Fibroblast of lung (primary cell): ENCODE measurements at places on chromosomes 4 and X. TPM values are rescaled to one million over a fixed set of nuclear protein-coding genes. Genes with fewer than 3 reads are reported as not detected.

DNA sequence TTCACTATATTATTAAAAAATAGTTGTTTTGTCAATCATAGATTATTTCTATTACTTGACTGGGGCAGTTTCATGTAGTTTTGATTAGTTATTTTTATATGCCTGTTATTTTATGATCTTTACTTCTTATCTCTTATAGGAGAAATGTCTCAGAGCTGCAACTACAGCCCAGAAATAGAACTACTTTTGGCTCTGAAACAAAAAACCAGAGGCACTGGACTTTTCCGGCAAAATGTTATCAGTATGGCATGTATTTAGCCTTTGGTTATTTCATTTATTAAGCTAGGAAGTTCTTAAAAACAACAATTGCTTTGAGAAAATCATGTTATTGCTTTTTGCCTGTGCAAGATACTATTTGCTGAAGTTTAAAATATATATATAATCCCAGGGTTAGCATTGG lies 566.5 kb downstream of the ANKRD50 start:
- H3K36me3 ChIP-seq, result no peaks in the 10 kb centered on the region
- H3K4me3 ChIP-seq, result no peak overlapping the region
- H3K27me3 ChIP-seq, result no peaks in the 10 kb centered on the region
- peak; percentile 37 for DNase-seq

GRCh38 chrX:47587091-47587891 lies 5.1 kb downstream of the TIMP1 start:
- H3K4me3 ChIP-seq, result no peak overlapping the region
- no peak for DNase-seq
- H3K27me3 ChIP-seq, result no peaks in the 10 kb centered on the region
- H3K36me3 ChIP-seq, result peaks cover 3% of the 10 kb centered on the region
- H3K27ac ChIP-seq, result no peak overlapping the region
- H3K4me1 ChIP-seq, result no peaks in the 10 kb centered on the region

- H3K36me3 ChIP-seq, result no peaks in the 10 kb centered on the region
- H3K4me3 ChIP-seq, result no peak overlapping the region
- H3K4me1 ChIP-seq, result no peaks in the 10 kb centered on the region
- no peak overlapping the region for H3K27ac ChIP-seq
- no peaks in the 10 kb centered on the region for H3K27me3 ChIP-seq
Observed at GRCh38 chr4:181637186-181638105, 605.8 kb upstream of the TENM3 start.

DNA sequence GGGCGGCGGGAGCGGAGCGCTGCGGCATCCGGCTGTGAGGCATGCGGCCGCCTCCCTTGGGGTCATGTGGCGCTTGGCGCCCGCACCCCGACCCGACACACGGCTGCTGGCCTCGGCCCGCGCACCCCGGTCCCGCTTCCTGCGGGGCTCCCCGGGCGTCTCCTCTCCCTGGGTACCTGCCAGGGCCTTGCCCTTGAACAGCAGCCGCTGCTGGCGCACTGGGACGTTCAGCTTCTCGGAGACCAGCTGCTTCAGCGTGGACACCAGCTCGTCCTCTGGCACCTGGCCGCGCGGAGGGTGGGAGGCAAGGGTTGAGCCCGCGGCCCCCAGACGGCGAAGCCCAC lies 391 bp downstream of the UBL4A start:
- peaks cover 2% of the 10 kb centered on the region for H3K4me1 ChIP-seq
- H3K27ac ChIP-seq, result no peak overlapping the region
- H3K36me3 ChIP-seq, result peaks cover 5% of the 10 kb centered on the region

PPM1K gene
- 10.0 and 18.0 TPM in 2 replicates for total RNA-seq

SMR3B gene
- not detected in 2 replicates for total RNA-seq

- DNase-seq, result peak; percentile 53
- no peaks in the 10 kb centered on the region for H3K36me3 ChIP-seq
- H3K4me3 ChIP-seq, result no peak overlapping the region
- no peaks in the 10 kb centered on the region for H3K4me1 ChIP-seq
Observed at GRCh38 chr4:179415037-179415846, 1973.0 kb upstream of the AGA start.

DNA sequence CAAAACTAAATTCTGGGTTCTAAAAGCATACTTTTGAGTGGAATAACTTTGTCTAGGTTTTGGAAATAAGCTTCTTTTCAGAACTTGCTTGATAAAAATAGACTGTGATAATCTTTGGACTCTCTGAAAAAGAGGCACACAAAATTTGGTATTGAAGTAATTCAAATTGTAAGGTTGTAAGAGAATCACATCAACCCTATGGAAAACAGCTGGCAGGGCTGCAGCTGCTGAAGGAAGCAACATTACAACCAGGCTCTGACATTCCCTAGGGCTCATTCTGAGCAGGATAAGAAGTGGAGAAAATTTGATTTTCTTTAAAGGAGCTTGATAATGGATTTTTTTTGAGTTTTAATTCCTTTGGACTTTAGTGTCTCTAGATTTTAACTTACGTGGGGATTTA lies 147.6 kb downstream of the FSTL5 start:
- no peak overlapping the region for H3K4me3 ChIP-seq
- no peaks in the 10 kb centered on the region for H3K4me1 ChIP-seq
- DNase-seq, result no peak
- no peaks in the 10 kb centered on the region for H3K36me3 ChIP-seq

MID1IP1 gene
- total RNA-seq, result 96.3 and 132 TPM in 2 replicates

GRCh38 chrX:104195013-104195412 lies 28.8 kb downstream of the FAM199X start:
- DNase-seq, result no peak
- H3K27ac ChIP-seq, result no peak overlapping the region
- H3K36me3 ChIP-seq, result no peaks in the 10 kb centered on the region
- H3K4me1 ChIP-seq, result no peaks in the 10 kb centered on the region
- H3K27me3 ChIP-seq, result no peaks in the 10 kb centered on the region

- no peaks in the 10 kb centered on the region for H3K36me3 ChIP-seq
- H3K27ac ChIP-seq, result no peak overlapping the region
- H3K27me3 ChIP-seq, result no peaks in the 10 kb centered on the region
Observed at GRCh38 chr4:153438916-153439756, 27.0 kb upstream of the TMEM131L start.

DNA sequence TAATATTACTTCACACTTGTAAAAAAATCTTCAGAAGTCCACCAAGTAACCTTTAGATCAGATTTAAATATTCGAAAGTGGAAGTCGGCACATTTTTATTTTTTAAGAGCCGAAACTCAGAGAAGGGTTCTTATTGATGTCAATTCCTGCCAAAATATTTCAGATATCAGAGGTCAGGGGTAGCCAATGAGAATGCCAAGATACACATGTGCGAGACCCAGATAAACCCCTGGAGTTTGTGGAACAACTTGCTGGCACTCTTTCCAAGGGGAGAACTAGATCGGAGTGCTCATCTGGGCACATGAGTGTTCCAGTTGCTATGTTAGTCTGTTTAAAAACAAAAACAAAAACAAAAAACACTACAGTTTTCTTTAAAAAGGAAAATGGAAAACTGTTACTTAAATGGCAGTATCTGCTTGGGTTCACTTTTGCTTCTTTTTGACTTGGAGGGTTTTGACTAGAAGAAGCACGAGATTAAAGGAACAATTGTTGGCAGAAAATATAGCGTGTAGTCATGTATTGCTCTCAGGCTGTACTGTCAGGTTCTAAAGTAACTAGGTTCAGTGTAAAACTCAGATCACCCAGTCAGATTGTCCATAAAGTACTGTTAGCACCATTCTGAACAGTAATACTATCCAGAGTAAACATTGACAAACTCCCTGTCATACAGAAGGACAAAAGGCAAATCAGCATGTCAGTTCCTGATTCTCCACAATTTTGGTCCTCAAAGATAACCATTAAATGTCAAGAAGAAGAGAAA lies 188.0 kb upstream of the PACRGL start:
- no peaks in the 10 kb centered on the region for H3K27me3 ChIP-seq
- no peak overlapping the region for H3K4me3 ChIP-seq
- H3K4me1 ChIP-seq, result no peaks in the 10 kb centered on the region
- H3K27ac ChIP-seq, result no peak overlapping the region

GRCh38 chr4:36786519-36786918 lies 458.0 kb upstream of the NWD2 start:
- no peak overlapping the region for H3K4me3 ChIP-seq
- no peaks in the 10 kb centered on the region for H3K27me3 ChIP-seq
- H3K27ac ChIP-seq, result no peak overlapping the region

CTAG1B gene
- total RNA-seq, result not detected in 2 replicates

- no peak overlapping the region for H3K4me3 ChIP-seq
- H3K27ac ChIP-seq, result no peak overlapping the region
- no peaks in the 10 kb centered on the region for H3K36me3 ChIP-seq
- H3K27me3 ChIP-seq, result no peaks in the 10 kb centered on the region
- DNase-seq, result peak; percentile 37
Observed at GRCh38 chr4:122346036-122346435, 32.8 kb upstream of the ADAD1 start.

CT45A2 gene
- not detected in 2 replicates for total RNA-seq

CLCN4 gene
- 2.1 and 4.0 TPM in 2 replicates for total RNA-seq

AREG gene
- total RNA-seq, result 1.5 and 2.0 TPM in 2 replicates

- DNase-seq, result no peak
- no peaks in the 10 kb centered on the region for H3K27me3 ChIP-seq
- no peak overlapping the region for H3K4me3 ChIP-seq
- no peaks in the 10 kb centered on the region for H3K36me3 ChIP-seq
- H3K27ac ChIP-seq, result no peak overlapping the region
- H3K4me1 ChIP-seq, result no peaks in the 10 kb centered on the region
Observed at GRCh38 chr4:166121897-166122296, 248.9 kb downstream of the TLL1 start.

DNA sequence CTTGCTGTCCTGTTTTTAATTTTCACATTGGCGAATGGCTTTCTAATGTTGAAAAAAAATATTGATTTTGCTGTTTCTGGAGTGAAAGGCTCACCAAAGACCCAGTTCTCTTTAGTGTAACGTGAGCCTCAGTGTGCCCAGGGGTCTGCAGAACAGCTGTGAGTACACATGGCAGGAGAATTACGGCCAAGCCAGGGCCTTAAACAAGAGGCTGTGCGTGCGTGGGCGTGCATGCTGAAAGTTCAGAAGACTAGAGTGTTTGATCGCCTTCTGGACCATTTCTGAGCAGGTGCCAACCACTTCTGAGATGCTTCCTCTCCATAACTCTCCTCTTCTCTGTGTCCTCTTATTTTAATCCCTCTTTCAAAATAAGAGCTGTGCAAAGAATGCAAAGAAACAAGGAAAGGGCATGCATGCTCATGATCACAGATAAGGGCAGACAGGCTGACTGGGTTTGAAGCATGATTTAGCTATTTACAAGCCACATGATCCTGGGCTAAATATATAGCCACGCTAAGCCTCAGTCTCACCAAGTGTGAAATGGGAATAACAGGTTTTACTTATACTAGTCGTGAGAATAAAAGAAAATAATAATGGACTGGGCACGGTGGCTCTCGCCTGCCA lies 9.9 kb downstream of the PHEX start:
- H3K27ac ChIP-seq, result no peak overlapping the region
- H3K27me3 ChIP-seq, result no peaks in the 10 kb centered on the region
- H3K36me3 ChIP-seq, result no peaks in the 10 kb centered on the region
- no peak overlapping the region for H3K4me3 ChIP-seq

DNA sequence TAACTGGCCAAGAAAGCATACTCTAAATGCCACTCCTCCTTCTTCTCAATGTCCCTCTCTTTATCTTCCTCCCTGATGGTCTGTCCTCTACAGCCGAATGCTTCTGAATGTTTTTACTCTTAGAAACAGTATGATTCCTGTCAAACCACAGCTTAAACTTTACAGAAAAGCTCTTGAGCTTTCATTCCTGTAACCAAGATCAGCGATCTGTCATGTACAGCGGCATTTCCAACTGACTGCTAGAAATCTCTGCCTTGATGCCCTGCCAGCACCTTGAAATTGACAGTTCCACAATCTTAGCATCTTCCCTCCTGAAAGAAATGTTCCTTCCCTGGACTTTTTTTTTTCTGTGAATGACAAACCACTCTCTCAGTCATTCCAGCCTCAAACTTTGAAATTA lies 11.5 kb upstream of the GATB start:
- no peak overlapping the region for H3K27ac ChIP-seq
- no peak for DNase-seq
- no peaks in the 10 kb centered on the region for H3K27me3 ChIP-seq
- no peak overlapping the region for H3K4me3 ChIP-seq

- no peak overlapping the region for H3K27ac ChIP-seq
- DNase-seq, result peak; percentile 36
- H3K36me3 ChIP-seq, result no peaks in the 10 kb centered on the region
- no peak overlapping the region for H3K4me3 ChIP-seq
- H3K27me3 ChIP-seq, result no peaks in the 10 kb centered on the region
Observed at GRCh38 chrX:124018023-124018422, 56.5 kb downstream of the STAG2 start.

S100G gene
- total RNA-seq, result not detected in 2 replicates

DNA sequence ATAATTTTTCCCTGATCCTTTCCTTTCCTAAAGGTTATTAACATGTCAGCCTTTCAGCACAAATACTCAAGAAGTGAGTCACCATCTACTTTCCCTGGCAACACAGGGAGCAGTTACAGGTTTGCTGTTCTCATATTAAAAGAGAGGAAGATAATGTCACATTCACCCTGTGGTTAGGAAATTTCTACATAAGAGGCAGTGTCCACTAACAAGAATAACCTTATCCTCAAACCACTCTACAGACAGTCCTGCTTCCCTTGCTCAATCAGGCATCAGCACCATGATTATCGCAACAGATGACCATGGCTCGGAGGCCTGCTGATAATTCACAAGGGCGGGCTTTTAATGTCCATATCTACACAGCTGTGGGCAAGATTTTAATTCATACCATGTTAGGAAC lies 30.9 kb downstream of the RNF150 start:
- H3K27me3 ChIP-seq, result no peaks in the 10 kb centered on the region
- no peak overlapping the region for H3K27ac ChIP-seq
- H3K36me3 ChIP-seq, result no peaks in the 10 kb centered on the region
- peak; percentile 89 for DNase-seq

TEX13C gene
- not detected in 2 replicates for total RNA-seq

- H3K4me3 ChIP-seq, result no peak overlapping the region
- H3K27me3 ChIP-seq, result no peaks in the 10 kb centered on the region
- H3K27ac ChIP-seq, result no peak overlapping the region
- no peaks in the 10 kb centered on the region for H3K36me3 ChIP-seq
Observed at GRCh38 chr4:84907145-84907544, 59.3 kb downstream of the WDFY3 start.

GAGE12H gene
- not detected in 2 replicates for total RNA-seq

ZFP42 gene
- 0.26 and 0.33 TPM in 2 replicates for total RNA-seq

PDCL2 gene
- not detected in 2 replicates for total RNA-seq

- peak; percentile 39 for DNase-seq
- H3K27ac ChIP-seq, result no peak overlapping the region
- no peaks in the 10 kb centered on the region for H3K27me3 ChIP-seq
Observed at GRCh38 chr4:100366213-100366612, 151.6 kb downstream of the EMCN start.

DNA sequence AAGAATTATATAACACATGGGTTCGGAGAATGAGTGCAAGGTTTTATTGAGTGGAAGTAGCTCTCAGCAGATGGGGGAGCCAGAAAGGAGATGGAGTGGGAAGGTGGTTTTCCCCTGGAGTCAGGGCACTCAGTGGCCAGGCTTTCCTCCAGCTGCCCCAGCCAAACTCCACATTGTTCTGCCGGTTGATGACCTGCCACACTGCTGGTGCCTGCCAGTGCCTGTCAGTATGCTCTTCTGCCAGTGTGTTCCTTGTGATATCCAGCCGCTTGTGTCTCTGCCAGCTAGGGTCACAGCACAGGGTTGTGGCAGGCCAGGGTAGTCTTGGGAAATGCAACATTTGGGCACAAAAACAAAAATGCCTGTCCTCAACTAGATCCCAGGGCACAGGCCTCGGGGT lies 604.8 kb upstream of the TECRL start:
- no peak for DNase-seq
- no peak overlapping the region for H3K4me3 ChIP-seq
- no peaks in the 10 kb centered on the region for H3K36me3 ChIP-seq
- H3K27me3 ChIP-seq, result no peaks in the 10 kb centered on the region
- H3K4me1 ChIP-seq, result no peaks in the 10 kb centered on the region
